ENCODE measurements at places on chromosomes 4 and X. TPM values are rescaled to one million over a fixed set of nuclear protein-coding genes. Genes with fewer than 3 reads are reported as not detected.
A peak's percentile ranks its signal among the peaks of the same experiment; 100 is the strongest.

DNA sequence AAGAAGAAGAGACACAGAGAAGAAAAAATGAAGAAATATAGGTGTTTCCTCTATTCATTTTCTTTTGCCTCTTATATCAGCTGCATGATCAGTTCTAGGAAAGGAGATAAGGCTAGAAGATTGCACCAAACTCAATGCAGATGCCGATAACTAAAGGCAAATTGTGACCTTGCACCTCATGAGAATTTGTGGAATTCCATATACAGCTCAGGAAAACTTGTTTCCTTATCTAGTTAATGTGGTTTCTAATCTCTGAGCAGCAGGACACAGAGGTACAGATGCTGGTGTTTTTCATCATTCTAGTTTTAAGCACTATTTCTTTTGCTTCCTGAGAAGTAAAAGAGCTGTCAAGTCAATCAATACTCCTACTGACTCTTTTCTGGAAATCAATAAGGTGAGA lies 104.6 kb upstream of the NWD2 start:
- DNase-seq = no peak

DNA sequence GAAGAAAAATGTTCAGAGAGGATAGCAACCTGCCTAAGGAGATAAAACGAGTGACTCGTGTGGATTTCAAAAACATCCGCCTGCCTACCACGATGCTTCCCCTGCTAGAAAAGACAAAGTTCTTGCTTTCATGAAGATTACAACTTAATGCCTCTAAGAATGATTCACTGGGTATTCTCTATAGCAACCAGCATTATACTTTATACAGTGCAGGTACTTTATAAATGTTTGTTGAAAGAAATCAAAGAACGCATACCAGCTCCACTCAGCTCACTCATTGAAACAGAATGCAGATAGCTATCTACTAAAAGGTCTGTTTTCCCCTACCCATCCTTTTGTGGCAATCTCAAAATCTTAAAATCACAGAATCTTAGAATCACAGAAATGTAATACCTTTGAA lies 33.7 kb downstream of the GASK1B start:
- no peak for DNase-seq

GRCh38 chrX:112211459-112211858 lies 128.9 kb upstream of the TRPC5 start:
- DNase-seq = no peak

Gene BEX3
- total RNA-seq = 145 TPM

DNA sequence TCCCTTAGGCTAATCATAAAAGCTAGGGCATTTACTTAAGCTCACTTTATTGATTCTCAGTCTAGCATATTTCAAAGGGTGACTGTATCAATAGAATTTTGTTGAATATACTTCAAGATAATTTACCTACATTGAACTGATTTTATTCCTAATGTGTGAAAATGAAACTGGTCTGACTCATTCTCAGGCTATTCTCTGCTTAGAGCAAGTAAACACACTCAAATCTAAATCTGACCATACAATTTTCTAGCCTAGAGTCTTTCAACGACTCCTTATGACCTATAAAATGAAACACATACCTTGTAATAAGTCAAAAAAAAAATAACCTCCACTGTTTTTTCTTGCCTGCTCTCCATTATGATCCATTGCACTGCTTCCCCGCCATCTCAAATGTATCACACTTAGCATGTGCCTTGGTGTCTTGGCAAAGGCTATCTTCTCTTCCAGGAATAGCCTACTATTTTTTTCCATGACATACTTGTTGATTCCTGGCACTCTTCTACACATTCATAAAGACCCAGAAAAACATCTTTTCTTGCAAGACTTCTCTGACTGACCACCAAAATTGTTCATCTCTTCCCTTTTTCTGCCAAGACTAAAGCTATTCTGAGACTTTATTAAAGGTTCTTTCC lies 965.1 kb upstream of the HS3ST1 start:
- DNase-seq = no peak

Gene KCND1
- 1.7 TPM for total RNA-seq

DNA sequence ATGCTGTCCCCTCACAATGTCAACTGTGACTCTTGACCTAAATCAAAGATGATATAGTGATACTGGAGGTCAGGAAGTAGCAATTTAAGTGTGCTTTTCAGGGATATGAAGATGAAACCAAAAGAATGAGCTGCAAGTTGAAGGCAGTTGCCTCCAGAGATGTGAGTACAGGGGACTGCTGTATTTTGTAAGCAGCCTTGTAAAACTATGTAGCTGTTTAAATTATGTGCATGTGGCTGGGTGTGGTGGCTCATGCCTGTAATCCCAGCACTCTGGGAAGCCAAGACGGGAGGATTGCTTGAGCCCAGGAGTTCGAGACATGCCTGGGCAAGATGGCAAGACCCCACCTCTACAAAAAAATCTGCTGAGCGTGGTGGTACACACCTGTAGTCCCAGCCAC lies 15.1 kb upstream of the TNIP2 start:
- DNase-seq = no peak

- DNase-seq = peak; percentile 16
These were observed 16.6 kb upstream of the PITX2 start for GRCh38 chr4:110639207-110640090.

DNA sequence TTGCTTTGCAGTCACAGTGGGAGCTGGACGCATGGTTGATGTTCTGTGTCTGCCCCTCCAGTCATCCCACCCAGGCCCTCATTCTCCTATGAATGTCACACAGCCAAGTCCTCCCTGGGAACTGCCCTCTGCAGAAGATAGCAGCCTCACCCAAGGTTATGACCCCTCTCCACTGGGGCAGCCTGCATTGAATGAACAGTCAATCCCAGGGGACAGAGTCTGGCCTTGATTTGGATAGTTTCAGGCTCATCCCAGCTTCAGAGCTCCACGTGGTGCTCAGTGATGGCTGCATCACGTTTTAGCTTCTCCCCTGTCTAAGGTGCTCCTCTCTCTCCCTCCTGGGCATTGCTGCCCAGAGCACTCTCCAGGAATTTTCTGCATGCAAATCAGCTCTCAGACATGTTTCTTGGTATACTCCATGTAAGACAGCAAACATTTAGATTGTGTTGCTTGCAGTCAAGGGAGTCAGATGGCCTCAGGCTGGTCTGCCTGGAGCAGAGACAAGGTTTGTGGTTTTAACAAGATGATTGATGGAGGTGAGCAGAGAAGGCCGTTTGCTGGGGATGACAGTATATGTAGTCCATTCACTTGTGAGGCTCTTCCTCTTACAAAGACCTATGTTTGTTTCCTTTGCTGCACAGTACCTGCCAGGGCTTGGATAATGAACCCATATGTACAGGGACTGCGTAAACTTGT lies 56.1 kb upstream of the MSX1 start:
- DNase-seq = no peak

DNA sequence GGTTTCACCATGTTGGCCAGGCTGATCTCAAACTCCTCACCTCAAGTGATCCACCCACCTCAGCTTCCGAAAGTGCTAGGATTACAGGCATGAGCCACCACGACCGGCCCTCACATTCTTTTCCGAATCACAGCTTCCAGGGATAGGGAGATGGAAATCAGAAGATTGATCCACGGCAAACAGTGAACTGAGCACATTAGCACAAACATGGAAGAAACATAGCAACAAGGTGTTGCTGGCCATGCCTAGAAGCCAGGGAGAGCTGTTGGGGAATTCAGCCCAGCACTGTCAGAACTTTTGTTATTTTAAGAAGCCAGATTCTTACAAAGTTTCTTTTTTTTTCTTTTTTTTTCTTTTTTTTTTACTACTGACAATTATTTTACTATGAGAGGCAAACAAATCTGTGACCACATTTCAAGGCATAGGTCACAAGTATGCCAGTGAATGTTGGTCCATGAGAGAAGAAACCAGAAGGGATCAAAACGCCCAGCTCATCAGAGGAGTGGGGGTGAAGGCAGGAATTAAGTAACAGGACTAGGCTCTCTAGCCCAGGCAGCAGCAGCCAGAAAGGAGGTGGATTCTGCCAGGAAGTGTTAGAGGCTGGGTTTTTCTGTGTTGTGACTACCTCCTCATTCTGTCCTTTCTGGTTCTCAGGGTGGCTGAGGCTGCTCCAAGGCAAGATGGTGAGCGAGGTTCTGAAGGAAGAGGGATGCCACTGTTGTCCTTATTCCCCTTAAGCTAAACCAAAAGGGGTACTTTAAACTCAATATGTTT lies 44.1 kb downstream of the TEC start:
- DNase-seq = no peak

GRCh38 chr4:88090898-88091297 lies 67.5 kb downstream of the ABCG2 start:
- no peak for DNase-seq

DNA sequence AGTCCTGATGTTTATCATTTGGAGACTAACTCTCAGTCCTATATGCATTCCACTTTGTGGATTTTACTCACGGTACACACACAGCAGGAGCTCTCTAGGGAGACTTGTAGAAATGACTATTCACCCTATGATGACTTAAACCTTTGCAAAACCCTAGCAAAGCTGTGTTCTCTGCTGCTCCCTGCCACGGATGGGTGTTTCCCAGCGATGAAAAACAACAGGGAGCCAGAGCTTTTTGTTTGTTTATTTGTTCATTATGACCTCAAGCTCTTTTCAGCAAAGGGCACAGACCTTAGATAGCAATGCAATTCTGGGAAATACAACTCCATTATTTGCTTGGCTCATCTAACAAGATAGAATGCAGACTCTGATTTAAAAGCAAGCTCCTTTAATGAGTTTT lies 156.6 kb downstream of the GRIA3 start:
- DNase-seq = no peak

DNA sequence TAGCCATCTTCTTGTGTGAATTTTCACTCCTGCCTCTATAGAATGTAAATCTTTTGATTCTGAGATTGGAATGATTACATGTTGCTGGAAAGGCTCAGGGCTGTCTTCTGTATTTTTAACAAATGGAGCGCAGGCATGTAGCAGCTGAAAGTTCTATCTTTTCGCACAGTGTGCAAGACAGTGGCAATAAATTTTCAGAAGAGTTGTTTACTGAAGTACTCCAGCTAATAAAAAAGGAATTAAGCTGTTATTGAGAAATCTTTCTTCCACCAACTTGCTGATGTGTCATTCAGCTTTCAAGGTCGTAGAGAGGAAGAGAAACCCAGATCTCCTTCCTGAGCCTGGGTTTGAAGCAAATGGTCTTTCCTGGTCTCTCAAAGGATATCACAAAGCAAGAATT lies 122.0 kb upstream of the PUDP start:
- no peak for DNase-seq

- no peak for DNase-seq
These were observed 43.9 kb downstream of the FAM53A start for GRCh38 chr4:1640190-1640589.

- DNase-seq = peak; percentile 46
These were observed 218.2 kb downstream of the IDS start for GRCh38 chrX:149286940-149287349.
